ENCODE measurements at places on chromosomes 2 and 18. TPM values are rescaled to one million over a fixed set of nuclear protein-coding genes. Genes with fewer than 3 reads are reported as not detected.

TUBA3E gene
- not detected for total RNA-seq

CDKL4 gene
- 0.60 TPM for total RNA-seq

TNS1 gene
- total RNA-seq, result 130 TPM

ELOA2 gene
- total RNA-seq, result not detected

OTOS gene
- total RNA-seq, result not detected

C18orf32 gene
- total RNA-seq, result 31.6 TPM

EFR3B gene
- total RNA-seq, result 15.4 TPM

GEN1 gene
- 19.6 TPM for total RNA-seq

DNA sequence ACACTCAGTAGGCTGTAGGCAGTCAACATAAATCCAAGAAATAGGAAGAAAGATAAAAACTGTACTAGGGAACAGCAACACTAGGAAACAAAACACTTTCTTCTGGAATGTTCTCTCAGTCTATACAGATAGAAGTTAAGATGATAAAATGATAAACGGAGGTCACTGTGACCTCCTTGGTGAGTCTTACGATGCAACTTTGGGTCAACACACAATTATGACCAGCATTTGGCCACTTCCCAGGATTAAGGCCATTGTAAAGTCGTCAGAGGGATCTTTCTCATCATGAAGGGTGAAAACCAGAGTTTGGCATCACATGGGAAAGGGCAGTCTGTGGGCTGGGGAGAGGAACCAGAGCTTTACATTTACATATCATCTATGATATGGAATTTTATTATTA is 33.4 kb downstream of the LAMA3 start:
- no peak for DNase-seq

DNA sequence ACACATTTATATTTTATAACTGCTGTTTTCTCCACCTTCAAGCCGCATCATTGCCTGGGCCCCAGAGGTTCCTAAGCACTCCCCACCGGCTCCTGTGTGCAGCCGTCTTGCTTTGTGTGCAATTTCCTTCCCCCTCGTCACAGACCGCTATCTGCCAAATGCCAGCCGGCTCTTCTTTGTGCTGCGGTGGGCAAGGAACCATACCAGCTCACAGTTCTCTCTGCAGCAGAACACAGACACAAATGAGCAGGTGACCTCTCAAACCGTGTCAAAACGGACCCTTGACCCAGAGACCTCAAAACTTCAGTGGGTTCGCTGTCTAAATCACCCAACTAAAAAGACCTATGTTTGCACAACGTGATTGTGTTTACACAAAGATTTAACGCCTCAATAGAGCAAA is 58.2 kb downstream of the KLF7 start:
- DNase-seq, result no peak

DNA sequence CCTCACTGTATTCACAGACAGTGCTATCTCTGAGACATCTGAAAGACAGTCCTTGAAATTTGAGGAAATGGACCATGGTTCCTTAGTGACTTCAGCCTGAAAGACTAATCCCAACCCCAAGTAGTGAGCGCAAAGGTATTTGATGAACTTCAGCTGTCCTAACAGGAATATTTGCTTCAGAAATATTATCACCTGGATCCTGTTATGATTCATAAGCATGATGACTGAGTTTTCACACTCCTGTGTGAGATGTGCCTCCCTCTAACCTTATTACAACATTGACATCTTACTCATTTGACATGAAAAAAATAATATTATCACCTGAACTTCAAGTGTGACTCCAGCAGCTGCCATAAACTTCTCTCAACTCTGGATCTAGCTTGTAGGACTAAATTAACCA is 11.6 kb upstream of the MRPL19 start:
- no peak for DNase-seq

DNA sequence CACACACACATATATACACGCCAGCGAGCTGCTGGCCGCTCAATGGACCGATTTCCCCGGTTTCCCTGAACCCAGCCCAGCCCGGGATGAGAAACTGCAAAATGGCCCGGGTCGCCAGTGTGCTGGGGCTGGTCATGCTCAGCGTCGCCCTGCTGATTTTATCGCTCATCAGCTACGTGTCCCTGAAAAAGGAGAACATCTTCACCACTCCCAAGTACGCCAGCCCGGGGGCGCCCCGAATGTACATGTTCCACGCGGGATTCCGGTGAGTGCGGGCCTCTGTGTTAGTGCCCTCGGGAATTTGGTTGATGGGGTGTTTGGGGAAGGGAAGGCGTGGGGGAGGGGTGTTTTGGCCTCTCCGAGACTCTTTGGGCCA is 392 bp downstream of the ST8SIA3 start:
- no peak for DNase-seq

DNA sequence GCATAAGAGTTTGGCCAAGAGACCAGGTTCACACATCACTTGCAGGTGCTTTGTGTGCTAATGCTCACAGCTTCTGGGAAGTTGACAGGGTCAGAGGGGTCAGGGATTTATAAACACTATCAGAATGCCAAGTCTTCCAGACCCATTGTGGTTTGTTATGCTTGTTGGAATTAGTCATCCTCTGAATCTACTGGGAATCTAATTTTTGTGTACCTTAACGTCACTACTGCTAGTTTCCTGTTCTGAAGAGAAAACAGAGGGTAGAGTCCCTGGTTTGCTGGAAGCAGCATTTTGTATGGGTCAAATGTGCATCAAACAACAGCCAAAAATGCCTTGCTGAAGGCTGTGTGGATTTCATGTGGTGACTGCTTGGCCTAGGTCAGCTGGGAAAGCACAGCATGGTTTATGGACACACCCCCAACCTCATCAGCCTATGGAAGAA is 33.3 kb downstream of the ANTXR1 start:
- DNase-seq, result no peak

- DNase-seq, result no peak
These were observed 5.4 kb upstream of the IGFBP5 start for GRCh38 chr2:216700781-216701180.

GRCh38 chr2:223612501-223612900 is 10.3 kb upstream of the SCG2 start:
- DNase-seq, result no peak

DNA sequence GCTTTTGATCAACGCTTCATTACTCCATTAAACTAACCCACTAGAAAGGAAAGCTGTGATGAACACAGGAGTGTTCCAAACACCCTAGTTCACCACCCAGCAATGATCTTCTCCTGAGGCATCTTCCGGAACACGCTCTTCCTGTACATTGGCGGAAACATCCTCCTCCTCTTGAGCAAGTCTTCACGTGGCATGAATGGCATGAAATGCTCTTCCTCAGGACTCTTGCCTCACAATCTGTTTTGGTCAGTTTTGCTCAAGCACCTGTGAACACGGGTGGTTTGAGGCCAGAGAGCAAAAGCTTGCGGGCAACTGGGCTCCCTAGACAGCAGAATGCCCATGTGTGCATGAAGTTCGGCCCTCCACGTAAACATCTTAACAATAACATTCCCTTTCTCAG is 734.2 kb upstream of the SALL3 start:
- DNase-seq, result no peak

GRCh38 chr2:119788752-119789151 is 29.0 kb downstream of the PTPN4 start:
- no peak for DNase-seq

DNA sequence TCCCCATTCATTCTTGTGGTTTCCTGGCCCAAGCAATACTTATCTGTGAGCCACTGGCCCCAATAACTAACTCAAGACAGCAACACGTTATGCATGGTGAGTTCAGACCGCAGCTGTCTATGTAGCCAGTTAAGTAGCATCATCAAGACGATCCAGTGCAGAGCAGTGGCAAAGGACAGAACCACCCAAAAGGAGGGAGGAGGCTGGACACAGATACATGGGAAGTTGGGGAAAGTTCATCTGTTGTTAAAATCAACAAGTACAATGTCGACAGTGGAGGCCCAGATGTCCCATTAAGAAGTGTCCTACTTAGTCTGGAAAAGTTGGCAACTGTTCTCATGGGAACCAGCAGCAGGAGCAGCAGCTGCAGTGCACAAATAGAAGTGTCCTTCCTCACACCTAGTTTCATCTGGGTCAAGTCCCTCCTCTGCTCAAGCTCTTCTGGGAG is 106.9 kb upstream of the THOC1 start:
- no peak for DNase-seq

DNA sequence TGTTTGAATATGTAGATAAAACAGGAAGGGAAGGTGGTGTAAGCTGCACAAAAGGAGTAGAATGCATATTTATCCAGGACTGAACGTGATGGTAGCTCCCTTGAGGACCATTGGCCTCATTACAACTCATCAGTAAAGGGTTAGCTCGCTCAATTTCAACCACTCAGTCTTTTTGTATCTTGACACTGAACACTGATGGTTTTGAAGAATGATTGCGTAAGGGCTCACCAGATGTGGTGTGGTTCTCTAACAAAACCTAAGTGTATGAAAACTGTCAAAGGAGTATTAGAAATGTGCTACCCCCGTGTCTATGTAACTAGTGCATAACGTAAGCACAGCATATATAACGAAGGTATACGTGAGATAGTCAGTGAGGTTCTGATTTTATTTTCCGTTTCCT is 272.4 kb upstream of the THSD7B start:
- DNase-seq, result no peak

DNA sequence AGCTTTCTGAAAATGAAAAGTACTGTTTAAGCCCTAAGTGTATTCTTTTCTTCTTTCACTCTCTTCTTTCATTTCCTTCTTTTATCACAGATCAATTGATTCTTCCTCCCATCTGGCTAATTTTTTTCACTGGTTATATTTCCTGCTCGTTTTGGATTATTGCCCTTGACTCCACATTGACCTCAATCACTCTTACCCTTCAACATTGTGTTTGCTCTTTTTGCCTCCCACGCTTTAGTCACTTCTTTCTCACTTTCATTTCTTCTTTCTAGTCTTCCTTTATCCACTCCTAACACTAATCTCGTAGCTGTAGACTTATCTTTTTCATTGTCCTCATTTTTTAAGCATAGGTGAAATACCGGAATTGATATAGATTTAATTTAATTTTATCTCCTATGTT is 320.3 kb upstream of the VRK2 start:
- no peak for DNase-seq

DNA sequence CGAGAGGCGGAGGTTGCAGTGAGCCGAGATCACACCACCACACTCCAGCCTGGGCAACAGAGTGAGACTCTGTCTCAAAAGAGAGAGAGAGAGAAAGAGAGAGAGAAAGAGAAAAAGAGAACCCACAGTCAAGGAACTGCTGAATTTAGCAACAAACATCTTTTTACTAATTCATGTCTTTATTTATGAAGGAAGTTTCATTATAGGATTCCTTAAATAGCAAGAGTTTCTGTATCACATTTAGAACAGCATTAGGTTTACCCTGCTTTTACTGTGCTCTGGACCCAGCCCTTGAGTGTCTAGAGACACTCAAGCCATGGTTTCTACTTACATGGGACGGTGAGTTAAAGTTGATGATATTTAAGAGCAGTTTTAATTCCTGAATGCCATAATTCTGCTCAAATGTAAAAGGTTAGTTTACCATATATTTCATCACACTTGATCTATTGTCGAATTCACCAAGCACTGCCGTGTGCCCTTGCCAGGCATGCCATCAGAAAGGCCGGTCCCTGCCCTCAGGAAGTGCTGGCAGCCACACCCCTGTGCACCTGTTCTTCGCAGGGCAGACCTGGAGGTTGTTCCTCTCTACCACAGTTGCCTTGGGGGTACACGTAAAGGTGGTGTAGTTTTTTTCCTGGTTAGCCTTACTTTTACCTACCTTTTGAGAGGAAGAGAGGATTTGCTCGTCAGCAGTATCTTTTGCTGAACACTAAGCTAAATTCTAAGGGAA is 153.3 kb downstream of the LDLRAD4 start:
- no peak for DNase-seq

- no peak for DNase-seq
These were observed 115.4 kb downstream of the CCDC141 start for GRCh38 chr2:178934571-178934970.
